Eye (tissue), 1 donor: ENCODE measurements at places on chromosomes 1 and 21.

DNA sequence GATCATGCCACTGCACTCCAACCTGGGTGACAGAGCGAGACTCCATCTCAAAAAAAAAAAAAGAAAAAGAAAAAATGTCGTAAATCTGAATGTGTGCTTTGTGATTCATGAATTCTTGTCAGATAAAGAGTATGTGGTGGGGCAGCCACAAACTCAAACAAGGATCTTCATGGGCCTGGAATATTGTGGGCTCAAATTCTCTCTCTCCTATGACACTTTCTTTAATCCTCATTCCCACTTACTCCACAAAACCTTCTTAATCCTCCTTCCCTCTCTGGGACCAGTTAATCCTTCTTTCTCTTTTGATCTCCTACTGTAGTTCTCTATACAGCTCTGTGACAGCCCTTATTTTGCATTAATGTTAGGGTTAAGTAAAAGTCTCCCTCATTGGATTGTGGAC, 112.3 kb downstream of the AK5 start:
- no peak for DNase-seq

GRCh38 chr1:162666006-162666645, 33.9 kb downstream of the DDR2 start:
- DNase-seq, result peak; percentile 23

DNA sequence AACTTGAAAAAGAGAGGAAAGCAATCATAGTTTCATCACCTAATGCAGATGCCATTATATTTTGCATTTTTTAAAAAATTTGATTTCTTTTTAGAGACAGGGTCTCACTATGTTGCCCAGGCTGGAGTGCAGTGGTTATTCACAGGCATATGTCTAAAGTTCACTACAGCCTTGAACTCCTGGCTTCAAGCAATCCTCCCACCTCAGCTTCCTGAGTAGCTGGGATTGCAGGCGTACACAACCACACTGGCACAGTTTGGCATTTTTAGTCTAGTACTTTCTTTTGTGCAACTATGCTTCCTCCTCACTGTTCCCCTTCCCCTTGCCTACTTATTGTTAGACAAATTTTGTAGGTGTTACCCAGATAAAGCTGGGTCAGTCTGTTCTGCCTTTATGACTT, 18.0 kb downstream of the RHOU start:
- DNase-seq, result no peak

- DNase-seq, result no peak
Measured at GRCh38 chr1:226541631-226542622, 6.6 kb upstream of the STUM start.

DNA sequence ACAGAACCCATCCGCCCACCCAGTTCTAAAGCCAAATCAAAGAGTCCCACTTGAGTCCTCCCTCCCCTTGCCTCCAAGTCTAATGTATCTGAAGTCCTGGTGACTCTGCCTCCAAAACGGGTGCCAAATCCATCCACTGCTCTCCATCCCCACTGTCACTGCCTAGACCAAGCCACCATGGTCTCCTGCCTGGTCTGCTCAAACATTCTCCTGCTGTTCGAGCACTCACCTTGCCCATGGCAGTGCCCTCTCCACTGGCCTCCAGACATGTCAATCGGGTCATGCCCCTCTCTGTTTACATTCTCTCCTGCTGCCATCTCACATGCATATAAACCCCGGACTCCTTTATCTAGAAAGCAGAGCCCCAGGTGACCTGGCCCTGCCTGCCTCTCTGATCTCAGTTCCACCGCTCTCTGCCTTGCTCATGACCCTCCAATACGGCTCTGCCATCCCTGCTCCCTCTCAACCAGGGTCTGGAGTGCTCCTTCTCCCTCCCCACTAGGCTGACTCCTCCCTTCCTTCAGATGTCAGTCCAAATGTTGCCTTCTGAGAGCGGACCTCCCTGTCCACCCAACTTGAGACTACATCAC, 32.1 kb upstream of the MX1 start:
- DNase-seq, result no peak

GRCh38 chr1:211739671-211740411, 64.4 kb upstream of the NEK2 start:
- no peak for DNase-seq

GRCh38 chr21:40282912-40283886, 416.0 kb downstream of the PCP4 start:
- no peak for DNase-seq
